ENCODE measurements at places on chromosomes 3 and 15.

GRCh38 chr3:122612696-122613095 lies 35.2 kb downstream of the PARP15 start:
- DNase-seq = no peak

- DNase-seq = no peak
These were observed 19.5 kb downstream of the NBEAL2 start for GRCh38 chr3:46998852-46999515.

- no peak for DNase-seq
These were observed 452.1 kb upstream of the PPP2R3A start for GRCh38 chr3:135513106-135514059.

DNA sequence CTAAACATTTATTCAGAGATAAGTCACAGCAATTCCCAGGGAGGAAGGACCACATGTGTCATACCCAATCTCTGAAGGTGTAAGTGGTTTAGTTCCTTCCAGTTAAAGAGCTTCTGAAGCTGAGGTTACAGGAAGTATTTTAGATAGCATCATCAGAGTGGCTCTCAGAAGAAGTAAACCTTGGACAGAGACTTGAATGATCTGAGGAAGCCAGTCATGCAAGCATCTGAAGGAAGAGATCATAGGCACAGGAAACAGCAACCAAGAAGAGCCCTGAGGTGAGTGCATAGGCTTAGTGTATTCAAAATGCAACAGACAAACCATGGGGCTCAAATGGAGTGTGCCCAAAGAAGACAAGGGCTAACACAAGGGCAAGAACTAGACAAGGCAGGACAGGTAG lies 210.3 kb downstream of the ULK4 start:
- no peak for DNase-seq

DNA sequence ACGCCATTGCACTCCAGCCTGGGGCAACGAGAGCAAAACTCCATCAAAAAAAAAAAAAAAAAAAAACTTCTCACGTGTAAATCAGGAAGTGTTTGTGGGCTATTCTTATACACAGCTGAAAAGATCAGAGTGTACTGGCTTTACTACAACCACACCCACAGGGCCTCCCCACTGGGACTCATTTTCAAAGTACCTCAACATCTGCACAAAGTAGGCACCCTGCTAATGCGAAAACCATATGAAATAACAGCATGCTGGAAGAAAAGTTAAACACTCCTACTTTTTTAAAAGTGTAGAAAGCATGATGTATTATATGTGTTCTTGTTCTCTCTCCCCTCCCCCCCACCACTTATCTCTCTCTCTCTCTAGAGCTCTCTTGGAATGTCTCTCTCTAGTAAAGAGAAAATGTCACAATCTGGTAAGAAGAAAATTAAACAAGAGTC lies 11.1 kb downstream of the UACA start:
- no peak for DNase-seq

DNA sequence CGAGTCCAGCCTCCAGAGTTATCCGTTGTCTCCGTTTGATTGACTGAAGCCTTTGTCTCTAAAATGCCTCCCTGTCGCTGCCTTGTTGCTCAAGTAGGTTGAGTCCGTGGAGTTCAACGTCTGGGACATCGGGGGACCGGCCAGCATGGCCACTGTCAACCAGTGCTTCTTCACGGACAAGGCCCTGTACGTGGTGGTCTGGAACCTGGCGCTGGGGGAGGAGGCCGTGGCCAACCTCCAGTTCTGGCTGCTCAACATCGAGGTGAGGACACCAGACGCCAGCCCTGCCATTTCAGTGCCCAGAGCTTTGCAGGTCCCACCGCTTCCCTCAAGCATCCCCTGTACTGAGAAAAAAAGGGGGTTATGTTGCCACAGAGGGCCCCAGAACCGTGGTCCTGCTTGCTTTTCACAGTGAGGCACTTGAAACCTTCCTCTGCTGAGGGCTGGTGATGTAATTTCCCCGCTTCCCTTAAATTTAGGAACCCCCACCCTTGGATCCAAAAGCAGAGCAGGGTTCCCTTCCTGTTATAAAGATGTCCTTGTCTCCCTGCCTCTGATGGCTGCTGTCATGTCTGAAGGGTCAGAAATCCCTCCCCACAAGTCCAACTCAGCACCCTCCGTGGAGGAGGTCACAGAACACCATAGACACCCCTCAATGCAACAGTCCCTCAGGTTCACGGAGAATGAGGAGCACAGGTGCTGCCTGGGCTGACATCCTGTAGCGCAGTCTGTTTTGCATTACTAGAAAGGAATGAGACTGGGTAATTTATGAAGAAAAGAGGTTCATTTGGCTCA lies 105.7 kb downstream of the LRRK1 start:
- DNase-seq = peak; percentile 85

DNA sequence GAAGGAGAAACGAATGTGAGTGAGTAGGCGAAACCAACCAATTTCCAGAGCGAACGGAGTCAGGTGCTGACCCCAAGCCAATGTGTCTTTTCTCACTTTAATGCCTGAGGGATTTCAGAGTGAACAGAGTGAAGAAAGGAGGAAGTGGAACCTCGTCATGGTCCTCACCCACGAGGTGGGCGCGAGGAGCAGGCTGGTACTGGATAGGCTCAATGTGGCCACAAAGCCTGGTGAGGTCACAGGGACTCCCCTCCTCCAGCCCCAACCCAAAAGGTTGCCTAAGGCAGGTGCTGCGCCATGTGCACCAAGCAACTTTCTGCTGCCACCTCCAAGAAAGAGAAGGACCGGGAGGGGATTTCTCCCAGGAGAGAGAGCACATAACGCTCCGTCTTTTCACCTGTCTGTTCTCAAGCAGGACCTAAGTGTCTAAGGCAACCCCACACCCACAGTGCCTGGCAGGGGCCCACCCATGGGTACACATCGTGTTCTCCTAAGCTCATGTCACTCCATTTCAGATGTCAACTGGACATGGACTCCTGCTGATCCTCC lies 3.8 kb downstream of the NRROS start:
- no peak for DNase-seq

GRCh38 chr3:16441371-16441875 lies 72.1 kb downstream of the RFTN1 start:
- no peak for DNase-seq

All from vagina (tissue), 2 donors.